ENCODE measurements at places on chromosomes 1 and 21.

DNA sequence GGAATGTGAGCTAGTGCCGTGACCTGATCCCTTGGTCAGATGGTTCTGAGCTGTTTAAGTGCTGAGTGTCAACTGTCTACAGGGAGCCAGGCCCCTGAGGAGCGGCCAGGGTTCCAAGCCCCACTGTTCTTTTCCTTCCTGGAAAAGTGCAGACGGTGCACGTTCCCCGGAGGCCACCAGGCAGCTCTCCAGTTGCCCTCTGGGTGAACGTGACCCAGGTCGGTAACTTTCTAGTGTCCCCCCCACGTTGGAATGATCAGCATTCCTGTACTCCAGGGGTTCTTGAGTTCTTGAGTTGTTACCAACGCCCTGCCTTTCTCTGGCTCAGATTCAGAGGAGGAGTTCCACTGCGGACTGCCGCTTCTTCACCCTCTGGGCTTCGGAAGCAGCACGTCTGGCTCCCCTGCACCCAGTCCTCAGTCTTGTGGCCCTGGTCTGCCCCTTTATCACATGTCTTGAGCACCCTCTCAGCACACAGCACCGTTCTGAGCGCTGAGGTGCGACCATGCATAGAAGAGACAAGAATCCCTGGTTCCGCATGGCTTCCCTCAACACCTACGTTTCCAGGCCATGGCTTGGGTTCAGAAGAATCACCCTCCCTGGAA is 131.5 kb downstream of the DHRS3 start:
- DNase-seq = no peak

DNA sequence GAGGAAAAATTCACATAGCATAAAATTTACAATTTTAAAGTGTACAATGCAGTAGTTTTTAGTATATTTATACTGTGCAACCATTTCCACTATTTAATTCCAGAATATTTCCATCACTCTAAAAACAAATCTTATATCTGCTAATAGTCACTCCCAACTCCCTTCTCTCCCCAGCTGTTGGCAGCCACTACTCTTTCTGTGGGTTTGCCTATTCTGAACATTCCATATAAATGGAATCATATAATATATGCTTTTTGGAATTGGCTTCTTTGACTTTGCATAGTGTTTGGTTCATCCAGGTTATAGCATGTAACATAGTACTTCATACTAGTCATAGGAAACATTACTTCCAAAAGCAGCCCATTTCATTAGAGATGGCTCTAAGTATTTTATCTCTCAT is 25.0 kb upstream of the TMEM39B start:
- no peak for DNase-seq

- no peak for DNase-seq
Measured at GRCh38 chr1:25701030-25701785, 84.6 kb downstream of the MAN1C1 start.

DNA sequence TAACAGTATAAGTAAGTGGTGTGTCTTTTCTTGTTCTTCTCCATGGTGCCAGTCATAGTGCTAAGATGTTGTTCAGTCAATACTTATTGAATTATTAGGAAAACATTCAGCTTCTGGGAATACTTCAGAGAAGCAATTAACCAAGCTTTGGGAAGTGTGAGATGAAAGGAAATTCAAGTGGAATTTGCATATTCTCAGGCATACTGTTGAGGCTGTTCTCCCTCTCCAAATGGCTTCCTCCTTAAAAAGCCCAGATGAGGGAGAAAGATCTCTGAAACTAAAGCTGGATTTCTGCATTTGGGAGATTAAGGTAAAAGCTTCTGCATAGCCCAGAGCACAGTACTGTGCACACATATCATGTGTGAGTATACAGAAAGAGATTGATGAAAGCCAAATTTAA is 73.4 kb downstream of the MACF1 start:
- no peak for DNase-seq

GRCh38 chr1:223665592-223666312 is at the start of gene CAPN8:
Gene CAPN8 (minus strand): TSS chr1:223665701. CDS start chr1:223665646, 55 bp downstream.
- no peak for DNase-seq

DNA sequence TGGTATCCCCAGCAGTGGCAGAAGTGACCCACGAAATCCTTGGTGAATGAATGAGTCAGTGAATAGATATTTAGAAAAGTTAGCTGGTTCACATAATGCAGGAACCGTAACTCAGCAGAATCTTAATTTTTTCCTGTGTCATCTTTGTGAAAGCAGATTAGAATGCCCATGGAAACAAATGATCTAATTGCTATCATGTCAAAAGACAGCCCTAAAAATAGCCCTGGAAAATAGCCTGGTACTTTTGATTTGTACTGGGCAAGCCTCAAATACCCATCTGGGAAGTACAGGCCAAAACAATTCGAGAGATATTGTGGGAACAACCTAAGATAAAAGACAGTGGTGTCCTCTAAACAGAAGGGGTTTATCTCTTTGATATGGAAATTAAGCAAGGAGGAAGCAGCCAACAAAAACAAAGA is 21.1 kb downstream of the FYB2 start:
- no peak for DNase-seq

GRCh38 chr1:160606611-160607010 is 27.3 kb upstream of the CD84 start:
- no peak for DNase-seq

DNA sequence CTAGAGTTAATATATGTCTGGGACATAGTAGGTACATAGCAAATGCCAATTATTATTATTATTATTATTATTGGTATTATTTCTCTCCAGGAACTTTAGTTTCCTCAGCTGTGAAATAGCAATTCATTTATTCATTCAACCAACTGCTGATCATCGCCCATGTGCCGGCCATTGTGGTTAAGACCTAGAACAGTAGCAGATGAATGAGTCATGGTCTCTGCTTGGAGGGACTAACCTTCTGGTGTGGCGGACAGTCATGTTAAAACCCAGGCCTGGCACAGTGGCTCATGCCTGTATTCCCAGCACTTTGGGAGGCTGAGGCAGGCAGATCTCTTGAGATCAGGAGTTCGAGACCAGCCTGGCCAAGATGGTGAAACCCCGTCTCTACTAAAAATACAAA is 23.8 kb upstream of the LDLRAP1 start:
- no peak for DNase-seq

Measured in pancreas (tissue), 10 donors.